Fibroblast of lung (primary cell): ENCODE measurements at places on chromosomes 7 and 10. TPM values are rescaled to one million over a fixed set of nuclear protein-coding genes. Genes with fewer than 3 reads are reported as not detected.
A peak's percentile ranks its signal among the peaks of the same experiment; 100 is the strongest.

GRCh38 chr10:113221756-113222168 lies 271.7 kb downstream of the TCF7L2 start:
- H3K4me1 ChIP-seq: no peaks in the 10 kb centered on the region
- no peaks in the 10 kb centered on the region for H3K36me3 ChIP-seq
- H3K4me3 ChIP-seq: no peak overlapping the region
- no peaks in the 10 kb centered on the region for H3K27me3 ChIP-seq

GRCh38 chr7:21191321-21192073 lies 236.4 kb upstream of the SP4 start:
- no peak overlapping the region for H3K4me3 ChIP-seq
- DNase-seq: no peak
- H3K27ac ChIP-seq: no peak overlapping the region
- no peaks in the 10 kb centered on the region for H3K4me1 ChIP-seq
- no peaks in the 10 kb centered on the region for H3K36me3 ChIP-seq
- no peaks in the 10 kb centered on the region for H3K27me3 ChIP-seq

GRCh38 chr10:72638586-72639440 lies 12.9 kb upstream of the MICU1 start:
- no peak for DNase-seq
- no peak overlapping the region for H3K27ac ChIP-seq
- no peak overlapping the region for H3K4me3 ChIP-seq
- H3K4me1 ChIP-seq: no peaks in the 10 kb centered on the region
- H3K36me3 ChIP-seq: no peaks in the 10 kb centered on the region

- peak; percentile 2 for DNase-seq
- no peaks in the 10 kb centered on the region for H3K27me3 ChIP-seq
- no peak overlapping the region for H3K4me3 ChIP-seq
- peak overlapping the region; percentile 21 for H3K27ac ChIP-seq
- H3K36me3 ChIP-seq: no peaks in the 10 kb centered on the region
Observed at GRCh38 chr7:98354052-98354451, 46.8 kb downstream of the BAIAP2L1 start.

GRCh38 chr10:72889391-72889831 lies 4.1 kb upstream of the OIT3 start:
- no peak overlapping the region for H3K4me3 ChIP-seq
- no peaks in the 10 kb centered on the region for H3K36me3 ChIP-seq
- peak; percentile 31 for DNase-seq
- H3K27ac ChIP-seq: no peak overlapping the region
- H3K4me1 ChIP-seq: no peaks in the 10 kb centered on the region

DNA sequence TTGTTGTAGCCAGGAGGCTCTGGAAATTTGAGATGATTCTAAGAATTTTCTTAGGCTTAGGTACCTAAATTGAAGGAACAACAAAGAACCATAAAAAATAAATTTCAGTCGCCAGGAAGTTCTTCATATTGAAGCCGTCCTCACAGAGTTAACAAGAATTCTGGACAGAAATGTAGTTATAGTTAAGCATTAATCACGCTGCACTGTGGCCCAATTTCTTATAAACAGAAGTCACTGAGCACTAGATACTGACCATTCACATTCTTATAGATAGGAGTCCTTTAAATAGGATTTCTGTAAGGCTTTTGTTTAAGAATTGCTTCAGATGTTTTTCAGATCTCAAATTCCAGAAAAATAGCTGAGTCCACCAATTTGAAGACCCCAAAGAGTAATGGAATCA lies 256.2 kb upstream of the PITRM1 start:
- no peaks in the 10 kb centered on the region for H3K36me3 ChIP-seq
- DNase-seq: no peak

GRCh38 chr10:28840971-28841370 lies 163.7 kb downstream of the BAMBI start:
- DNase-seq: peak; percentile 45
- H3K27ac ChIP-seq: peak overlapping the region; percentile 40
- no peaks in the 10 kb centered on the region for H3K27me3 ChIP-seq
- no peak overlapping the region for H3K4me3 ChIP-seq

CYP3A4 gene
- total RNA-seq: 0.17 TPM in 1 of 2 replicates, not detected in the other

TMEM176A gene
- 14.2 and 61.1 TPM in 2 replicates for total RNA-seq

UNCX gene
- not detected in 2 replicates for total RNA-seq

ZNF853 gene
- 0.66 and 4.4 TPM in 2 replicates for total RNA-seq
